Stimulated activated CD4-positive, alpha-beta T cell treated with anti-CD3 and anti-CD28 coated beads, Interleukin-1b, Interleukin-23, amount 100 ng/mL, for 24 hours (primary cell): ENCODE measurements at places on chromosomes 6 and 20.

- no peak for DNase-seq
Measured at GRCh38 chr6:48315051-48315719, 204.2 kb upstream of the PTCHD4 start.

DNA sequence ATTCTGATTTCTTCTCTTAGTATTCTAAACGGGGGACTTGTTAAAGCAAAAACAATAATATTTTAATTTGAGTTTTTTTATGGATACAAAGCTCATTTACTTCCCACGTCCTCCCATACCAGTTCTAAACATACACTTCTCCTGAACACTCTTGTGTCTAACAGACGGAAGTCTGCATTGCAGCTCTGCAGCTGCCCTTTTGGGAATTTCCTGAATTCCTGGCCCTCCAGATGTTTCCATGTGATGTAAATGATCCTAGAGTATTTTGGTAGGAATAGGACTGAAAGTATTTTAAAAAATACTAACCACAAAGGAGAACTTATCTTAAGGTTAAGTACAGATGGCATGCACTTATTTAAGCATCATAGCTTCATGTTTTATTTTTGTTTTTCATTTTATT, 886.7 kb downstream of the TBC1D32 start:
- no peak for DNase-seq

GRCh38 chr6:150261997-150262697, 106.7 kb upstream of the IYD start:
- DNase-seq: no peak

- no peak for DNase-seq
Measured at GRCh38 chr20:19660808-19661378, 97.2 kb upstream of the RIN2 start.

- DNase-seq: no peak
Measured at GRCh38 chr6:55941702-55942101, 66.3 kb upstream of the BMP5 start.

DNA sequence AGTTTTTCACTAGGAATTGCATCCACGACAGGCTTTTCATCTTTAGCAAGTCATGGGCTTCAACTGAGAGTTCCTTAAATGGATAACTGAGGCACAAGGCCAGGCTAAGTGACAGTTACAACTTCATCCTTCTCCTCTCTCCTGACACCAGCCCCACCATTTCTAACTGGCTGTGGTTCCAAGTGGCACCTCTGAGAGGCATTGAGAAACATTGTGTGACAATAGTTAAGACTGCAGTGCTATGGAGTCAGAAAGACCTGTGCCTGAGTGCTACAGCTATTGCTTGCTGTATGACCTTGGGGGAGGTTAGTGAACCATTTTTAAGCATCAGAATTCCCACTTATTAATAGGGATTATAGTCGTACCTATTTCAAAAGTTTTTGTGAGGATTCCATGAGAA, 26.2 kb upstream of the MLIP start:
- DNase-seq: no peak

GRCh38 chr6:98942263-98942803, 5.4 kb downstream of the FBXL4 start:
- no peak for DNase-seq

DNA sequence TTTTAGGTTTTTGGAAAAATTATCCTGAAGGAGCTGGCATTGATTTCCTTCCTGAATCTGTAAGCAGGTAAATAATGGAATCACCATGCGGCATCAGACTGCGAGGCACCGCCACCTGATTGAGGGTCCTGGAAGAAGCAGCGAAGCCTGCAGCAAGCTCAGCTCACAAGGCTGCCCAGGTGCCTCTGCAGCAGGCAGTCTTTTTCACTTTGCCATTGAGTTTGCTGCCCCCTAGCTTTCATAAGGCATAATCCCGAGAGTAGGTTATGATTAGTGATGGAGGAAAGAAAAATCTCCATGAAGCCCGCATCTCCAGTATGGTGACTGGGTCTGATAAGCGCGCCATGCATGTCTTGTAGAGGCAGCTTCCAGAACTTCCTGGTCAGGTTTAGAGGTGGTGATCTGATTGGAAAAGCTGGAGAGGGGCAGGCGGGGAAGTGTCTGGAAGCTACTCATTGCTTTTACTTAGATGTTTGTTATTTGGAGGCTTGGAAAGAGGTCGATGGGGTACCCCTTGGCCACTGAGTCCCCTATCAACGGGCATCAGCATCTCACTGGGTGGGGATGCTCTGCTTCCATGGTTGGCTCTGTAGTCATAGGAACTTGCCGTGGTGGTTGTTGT, 26.7 kb downstream of the IYD start:
- no peak for DNase-seq

DNA sequence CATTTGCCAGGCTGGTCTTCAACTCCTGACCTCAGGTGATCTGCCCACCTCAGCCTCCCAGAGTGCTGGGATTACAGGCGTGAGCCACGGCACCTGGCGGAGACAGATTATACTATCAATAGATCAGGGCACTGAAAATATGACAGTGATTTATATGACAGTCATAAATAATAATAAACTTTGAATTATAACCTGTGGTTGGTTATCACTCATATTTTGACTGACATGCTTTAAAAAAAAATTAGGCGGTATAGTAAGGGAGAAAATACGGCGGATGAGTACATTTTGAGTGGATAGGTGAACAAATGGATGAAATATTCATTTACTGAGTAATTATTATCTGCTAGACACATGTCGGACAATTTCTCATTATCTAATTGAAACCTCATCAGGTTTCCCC, 28.8 kb downstream of the TMEM244 start:
- DNase-seq: no peak

DNA sequence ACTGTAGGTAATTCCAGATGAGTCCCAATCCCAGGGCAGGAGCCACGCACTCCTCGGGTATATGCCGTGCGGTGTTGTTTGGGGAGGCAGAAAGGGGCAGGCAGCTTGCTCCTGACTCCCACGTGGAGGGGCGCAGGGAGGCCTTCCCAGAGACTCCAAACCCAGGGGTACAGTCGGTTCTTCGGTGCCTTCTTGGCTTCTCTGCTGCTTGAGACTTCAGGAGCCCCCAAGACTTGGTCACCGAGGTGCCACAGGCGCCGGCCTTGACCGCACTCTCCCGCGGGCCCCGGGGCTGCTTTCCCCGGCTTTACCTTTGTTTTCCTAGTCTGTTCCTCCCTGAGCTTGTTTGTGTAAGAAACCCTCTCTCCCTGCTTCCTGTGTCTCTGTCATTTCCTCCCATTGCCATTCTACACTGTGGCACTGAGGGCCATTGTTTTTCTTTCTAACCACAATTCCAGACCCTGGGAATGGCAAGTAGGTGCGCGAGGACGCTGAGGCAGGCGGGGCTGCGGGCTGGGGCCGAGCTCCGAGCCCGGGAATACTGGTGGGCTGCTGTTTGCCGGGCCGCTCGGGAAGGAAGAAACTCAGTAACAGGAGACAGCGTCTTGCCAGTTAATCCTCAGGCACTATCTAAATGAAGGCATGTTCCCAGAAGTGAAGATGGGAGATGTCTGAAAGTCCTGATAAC, 215.6 kb upstream of the HEY2 start:
- no peak for DNase-seq
